ENCODE measurements at places on chromosomes 4 and X. TPM values are rescaled to one million over a fixed set of nuclear protein-coding genes. Genes with fewer than 3 reads are reported as not detected.

GABRG1 gene
- not detected for total RNA-seq

BMP3 gene
- total RNA-seq = not detected

RAB9B gene
- total RNA-seq = 3.3 TPM

TDO2 gene
- total RNA-seq = 235 TPM

LRIT3 gene
- total RNA-seq = not detected

LAP3 gene
- total RNA-seq = 62.6 TPM

CSN1S1 gene
- total RNA-seq = not detected

OTUD6A gene
- total RNA-seq = not detected

TBC1D9 gene
- total RNA-seq = 26.5 TPM

GRCh38 chr4:74018116-74018515 lies 19.6 kb upstream of the CXCL5 start:
- DNase-seq = no peak

DNA sequence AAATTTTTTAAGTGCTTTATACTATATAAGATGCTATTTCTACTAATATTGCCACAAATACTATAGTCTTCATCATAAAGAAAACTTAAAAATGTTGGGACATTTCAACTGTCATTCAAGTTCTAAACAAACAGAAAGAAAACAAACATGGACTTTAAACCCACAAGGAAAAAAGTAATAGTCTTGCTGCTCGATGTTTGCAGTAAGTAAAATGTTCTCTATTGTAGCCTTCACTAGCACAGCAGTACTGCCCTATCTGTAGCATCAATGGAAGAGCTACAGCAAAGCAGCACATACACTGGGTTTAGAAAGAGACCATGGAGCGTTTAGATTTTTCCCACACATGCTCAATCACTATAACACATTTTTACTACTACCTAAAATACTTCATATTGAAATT lies 146.8 kb downstream of the KLHL13 start:
- no peak for DNase-seq

- DNase-seq = no peak
These were observed 31.0 kb upstream of the PRPS1 start for GRCh38 chrX:107597264-107597663.

DNA sequence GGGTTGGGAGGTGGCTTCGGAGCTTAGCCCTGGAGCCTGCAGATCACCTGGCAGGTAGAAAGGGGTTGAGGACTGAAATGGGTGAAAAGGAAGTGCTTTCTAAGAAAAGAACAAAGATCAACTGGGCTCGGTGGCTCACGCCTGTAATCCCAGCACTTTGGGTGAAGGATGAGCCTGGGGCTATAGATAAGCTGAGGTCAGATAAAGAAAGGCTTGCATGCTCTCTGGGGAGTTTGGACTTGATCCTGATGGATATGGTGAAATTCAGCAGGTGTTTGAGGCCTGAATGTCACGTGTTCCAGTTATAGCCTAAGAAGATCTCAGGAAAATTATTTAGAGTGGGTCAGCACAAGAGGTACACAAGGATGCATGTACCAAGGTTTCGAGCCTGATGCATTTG lies 40.8 kb downstream of the SLC34A2 start:
- DNase-seq = no peak

- peak; percentile 70 for DNase-seq
These were observed 66.4 kb upstream of the HHIP start for GRCh38 chr4:144579411-144580030.

GRCh38 chr4:106095408-106095807 lies 200.1 kb downstream of the NPNT start:
- DNase-seq = no peak

DNA sequence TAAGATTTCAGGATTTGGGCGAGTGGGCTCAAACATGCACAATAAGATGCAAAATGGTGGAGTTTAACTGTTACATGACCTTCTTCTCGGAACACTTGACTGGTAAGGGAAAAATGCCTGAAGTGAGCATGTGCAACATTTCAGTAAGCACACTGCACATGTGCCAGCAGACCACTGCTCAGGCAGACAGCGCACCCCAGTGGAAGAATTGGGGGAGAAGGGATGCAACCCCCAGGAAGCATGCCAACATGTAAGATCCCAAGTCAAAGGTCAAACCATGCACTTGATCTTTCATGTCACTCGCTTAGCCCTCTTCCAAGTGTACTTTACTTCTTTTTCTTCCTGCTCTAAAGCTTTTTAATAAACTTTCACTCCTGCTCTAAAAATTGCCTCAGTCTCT lies 256.3 kb downstream of the CENPC start:
- peak; percentile 2 for DNase-seq

DNA sequence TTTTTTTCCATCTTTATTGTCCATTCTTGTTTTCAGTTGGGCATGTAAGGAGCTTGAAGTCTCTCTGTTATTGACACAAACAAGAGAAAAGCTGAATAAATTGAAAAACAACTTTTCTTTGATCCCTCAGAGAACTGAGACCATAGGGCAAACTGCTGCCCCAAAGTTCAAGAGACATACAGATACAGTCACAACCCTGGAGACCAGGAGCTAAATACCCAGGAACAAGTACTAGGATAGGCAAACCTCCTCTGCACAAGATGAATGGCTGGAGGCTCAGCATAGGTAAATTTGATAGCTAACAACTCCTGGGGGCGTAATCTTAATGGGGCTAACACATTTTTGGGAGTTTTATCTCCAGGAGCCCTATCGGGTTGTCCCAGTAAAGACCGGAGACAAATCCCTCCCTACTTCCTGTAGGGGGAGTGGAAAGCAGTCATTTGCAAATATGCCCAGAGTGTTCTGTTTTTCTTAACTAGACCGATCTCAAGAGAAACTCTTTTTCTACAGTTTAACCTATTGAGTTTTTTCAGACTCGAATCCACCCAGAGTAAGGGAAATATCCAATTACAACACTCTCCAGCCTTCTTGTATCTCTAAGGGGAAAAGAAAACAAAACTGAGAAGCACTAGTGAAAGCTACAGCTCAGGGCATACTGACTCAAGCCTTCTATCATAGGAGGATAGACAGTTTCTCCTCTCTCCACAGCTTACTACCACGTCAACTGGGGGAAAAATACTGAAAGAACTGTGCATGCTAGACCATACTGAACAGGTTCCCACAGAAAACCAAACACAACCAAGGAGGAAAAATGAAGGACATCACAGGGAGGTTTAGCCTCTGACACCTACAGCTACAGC lies 23.1 kb downstream of the MAGEA8 start:
- peak; percentile 2 for DNase-seq

DNA sequence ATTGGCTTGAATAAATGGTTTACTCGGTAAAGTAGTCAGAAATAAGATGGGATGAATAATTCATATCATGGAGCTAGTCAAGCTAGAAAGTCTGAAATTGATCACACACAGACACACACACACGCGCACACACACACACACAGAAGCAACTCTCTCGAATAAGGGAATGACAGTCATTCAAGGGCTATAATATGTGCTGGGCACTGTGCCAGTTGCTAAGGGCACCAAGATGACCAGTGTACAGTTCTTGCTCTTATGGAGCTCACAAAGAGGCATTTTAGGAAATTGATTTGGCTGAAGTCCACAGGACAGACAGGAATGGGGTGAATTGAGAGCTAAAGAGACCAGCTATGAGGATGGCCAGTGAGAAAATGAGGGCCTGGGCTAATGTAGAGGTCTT lies 34.2 kb upstream of the SH3D19 start:
- no peak for DNase-seq

DNA sequence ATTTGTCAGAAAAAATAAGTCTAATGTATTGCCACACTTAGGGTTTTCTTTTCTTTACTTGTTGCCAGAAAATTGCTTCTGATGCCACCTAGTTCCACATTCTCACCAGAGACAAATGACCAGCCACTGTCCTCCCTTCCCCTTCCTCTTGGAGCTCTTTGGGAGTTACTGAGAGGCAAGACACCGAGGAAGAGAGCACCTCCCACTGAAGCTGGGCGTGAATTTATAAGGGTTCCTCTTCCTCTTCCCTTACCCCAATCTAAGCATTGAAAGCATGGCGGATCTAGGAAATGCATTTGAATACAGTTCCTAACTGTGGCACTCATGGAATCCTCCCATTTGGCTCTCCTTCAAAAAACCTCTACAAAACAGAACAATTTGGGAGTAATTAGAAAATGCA lies 30.0 kb downstream of the ANXA3 start:
- DNase-seq = no peak

DNA sequence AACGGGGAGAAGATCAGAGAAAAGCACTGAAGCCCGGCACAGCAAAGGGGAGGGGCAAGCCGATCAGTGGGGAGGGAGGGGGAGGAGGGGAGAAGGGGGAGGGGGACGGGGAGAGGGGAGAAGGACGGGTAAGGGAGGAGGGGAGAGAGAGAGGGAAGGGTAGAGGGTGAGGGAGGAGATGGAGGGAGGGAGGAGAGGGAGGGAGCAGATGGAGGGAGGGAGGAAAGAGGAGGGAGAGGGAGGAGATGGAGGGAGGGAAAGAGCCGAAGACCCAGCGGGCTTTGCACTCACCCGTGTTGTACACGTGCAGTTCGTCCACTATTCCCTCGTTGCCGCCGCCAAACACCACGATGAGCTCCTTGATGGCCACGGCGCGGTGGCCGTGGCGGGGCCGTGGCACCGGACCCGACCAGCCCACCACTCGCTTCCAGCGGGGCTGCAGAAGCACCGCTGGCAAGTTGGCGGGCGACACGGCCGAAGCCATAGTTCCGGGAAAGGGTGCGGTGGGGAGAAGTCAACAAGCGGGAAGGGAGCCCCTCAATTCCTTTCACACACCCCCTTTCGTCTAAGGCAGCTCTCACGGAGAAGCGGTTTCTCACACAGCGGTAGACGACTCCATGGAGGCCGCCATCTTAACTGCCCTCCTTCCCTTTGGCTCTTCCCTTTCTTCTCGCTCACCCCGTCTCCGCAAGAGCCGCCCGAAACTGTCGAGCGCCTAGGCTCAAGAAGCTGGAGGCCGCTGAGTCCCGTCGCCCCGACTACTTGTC lies 1.1 kb downstream of the HCFC1 start:
- peak; percentile 82 for DNase-seq

GRCh38 chrX:3461397-3462165 lies 115.1 kb upstream of the MXRA5 start:
- peak; percentile 25 for DNase-seq

DNA sequence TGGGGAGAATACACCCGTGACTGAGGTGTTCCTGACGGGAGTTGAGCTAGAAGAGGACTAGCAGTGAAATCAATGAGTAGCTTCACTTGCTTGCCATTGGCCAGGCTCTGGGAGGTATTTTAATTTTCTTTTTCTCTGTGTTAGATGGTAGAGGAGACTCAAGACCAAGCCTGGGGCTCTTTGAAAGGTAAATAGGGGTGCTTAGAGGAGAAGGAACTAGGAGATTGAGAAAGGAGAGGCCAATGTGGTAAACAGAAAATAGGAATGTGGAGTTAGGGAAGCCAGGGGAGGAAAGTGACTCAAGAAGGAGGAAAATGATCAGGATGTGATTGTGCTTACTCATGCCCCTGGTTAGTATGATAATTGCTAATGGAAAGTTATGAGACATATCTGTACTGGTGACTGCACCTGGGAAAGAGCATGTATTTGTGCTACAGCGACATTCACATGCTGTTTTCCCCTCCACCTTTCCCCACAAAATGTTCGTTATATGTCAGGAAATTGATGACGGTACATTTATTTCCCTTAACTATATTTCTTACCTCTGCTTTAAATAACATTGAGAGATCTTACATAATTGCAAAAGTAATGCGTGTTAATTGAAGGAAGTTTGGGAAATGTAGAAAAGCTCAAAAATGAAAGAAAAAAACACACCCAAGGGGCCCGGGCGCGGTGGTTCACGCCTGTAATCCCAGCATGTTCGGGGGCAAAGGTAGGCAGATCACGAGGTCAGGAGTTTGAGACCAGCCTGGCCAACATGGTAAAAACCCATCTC lies 16.9 kb upstream of the LRBA start:
- DNase-seq = peak; percentile 61

- DNase-seq = peak; percentile 16
These were observed 836 bp downstream of the PRRG1 start for GRCh38 chrX:37350034-37350365.

Data from A172 (cell line).